ENCODE measurements at places on chromosomes 5 and 9.

DNA sequence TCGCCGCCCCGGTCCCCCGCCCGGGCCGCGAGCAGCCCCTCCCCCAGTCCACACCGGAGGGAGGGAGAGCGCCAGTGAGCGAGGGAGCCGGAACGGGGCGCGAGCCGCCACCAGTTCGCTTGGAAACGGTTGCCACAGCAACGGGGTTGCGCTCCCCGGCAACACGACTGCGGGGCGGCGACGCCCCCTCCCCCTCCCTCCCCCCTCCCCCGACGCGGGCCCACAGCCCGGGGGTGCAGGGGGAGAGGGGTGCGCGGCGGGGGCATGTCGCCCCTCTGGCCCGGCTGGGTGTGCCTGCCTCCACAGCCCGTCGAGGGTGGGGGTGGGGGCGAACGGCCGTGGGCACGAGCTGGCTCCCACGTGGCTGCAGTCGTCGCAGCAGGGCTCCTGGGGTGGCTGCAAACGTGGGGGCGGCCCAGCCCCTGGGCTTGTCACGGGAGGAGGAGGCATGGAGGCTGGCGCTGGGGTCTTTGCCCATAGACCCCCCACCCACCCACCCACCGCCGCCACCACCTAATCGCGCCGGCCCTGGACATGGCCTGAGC is 524 bp downstream of the PRR7 start:
- no peak for DNase-seq

GRCh38 chr9:97940741-97941140 is 2.8 kb upstream of the HEMGN start:
- DNase-seq = no peak

- DNase-seq = no peak
Observed at GRCh38 chr5:148311484-148311883, 739 bp upstream of the SPINK7 start.

DNA sequence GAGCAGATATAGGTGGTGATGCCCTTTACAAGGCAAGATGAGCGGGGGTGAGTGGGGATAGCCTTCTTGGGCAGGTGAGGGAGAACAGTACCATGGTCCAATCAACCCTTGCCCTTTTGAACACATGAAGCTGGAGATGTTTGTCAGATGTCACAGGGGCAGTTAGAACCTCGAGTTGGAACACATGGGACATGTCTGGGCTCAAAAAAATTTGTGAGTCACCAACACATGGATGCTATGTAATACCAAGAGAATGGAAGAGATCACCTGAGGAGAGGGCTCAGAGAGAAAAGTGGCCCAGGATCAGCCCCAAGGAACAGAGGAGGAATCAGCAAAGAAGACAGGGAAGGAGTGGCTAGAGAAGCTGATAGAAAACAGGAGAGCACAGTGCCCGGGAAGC is 4.7 kb downstream of the PHYKPL start:
- DNase-seq = no peak

Measured in forelimb muscle (tissue), 1 donor.